ENCODE measurements at places on chromosomes 4 and X.

DNA sequence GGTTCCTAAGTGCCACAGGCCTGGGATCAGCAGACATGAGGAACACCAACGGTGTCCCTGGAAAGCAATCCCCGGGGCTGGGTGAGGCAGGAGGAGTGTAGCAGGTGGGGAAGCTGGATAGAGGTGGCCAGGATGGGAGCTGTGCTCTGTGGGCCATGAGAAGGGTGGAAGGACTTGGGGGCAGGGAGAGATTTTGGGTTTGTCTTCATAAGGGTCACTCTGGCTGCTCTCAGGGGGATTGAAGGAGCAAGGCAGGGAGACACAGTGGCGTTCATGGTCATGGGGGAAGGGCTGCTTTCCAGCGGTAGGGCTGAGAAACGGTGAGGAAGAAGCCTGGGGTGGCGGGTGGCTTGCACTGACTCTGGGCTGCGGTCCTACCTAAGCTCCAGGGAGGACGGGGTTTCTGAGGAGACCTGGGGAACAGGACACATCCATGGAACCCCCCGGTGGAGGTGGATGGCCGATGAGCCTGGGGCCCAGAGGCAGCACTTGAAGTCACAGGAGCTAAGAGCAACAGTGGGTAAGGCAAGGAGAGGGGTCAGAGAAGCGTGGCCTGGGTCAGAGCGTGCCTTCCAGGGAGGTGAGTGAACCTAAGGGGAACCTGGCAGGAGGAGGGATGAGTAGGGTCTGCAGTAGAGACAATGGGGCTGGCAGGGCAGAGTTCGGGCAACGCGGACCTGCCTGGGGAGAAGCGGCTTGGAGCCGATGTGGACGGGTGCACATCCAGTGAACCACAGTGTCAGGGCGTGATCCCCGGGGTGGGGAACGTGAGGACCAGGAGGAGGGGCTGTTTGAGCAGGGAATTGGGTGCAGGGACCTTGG lies 12.4 kb upstream of the CTBP1 start:
- DNase-seq: no peak

DNA sequence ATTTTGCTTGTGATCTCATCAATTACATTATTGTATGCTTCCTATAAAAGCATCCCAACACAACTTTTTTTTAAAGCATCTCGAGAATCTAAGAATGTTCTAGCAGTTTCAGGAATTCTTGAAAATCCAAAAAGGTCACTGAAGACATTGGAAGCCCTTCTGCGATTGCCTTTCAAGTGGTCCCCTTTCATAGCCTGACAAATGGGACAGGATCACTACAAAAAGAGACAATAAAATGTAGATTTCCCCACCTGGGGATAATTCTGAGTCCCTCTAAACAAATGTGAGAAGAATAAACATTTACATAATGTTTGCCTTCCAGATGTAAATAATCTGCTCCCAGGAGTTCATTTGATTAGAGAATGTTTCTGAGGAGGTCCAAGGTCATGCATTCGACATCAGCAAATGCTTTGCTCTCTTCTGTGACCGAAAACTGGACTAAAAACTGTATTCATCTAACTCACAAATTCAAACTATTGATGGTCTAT lies 116.0 kb downstream of the COL25A1 start:
- no peak for DNase-seq

DNA sequence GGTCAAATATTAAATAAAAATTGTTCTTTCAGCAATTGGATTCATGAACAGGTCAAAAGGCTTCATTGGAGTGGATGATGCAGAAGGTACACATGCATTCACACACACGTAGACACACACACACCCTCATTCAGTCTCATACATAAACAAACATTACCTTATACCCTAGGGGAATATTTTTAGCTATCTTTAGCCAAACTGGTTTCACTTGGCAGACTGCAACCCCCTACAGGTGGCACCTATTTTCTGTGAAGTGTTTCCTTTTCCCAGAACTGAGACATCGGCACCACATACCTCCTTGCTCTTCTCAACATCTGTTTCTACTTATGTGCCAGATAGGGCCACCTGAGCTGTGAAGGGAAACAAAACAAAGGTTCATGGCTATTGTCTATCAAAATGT lies 18.5 kb upstream of the KDR start:
- DNase-seq: no peak

- DNase-seq: no peak
Measured at GRCh38 chr4:30181512-30181911, 538.7 kb upstream of the PCDH7 start.

DNA sequence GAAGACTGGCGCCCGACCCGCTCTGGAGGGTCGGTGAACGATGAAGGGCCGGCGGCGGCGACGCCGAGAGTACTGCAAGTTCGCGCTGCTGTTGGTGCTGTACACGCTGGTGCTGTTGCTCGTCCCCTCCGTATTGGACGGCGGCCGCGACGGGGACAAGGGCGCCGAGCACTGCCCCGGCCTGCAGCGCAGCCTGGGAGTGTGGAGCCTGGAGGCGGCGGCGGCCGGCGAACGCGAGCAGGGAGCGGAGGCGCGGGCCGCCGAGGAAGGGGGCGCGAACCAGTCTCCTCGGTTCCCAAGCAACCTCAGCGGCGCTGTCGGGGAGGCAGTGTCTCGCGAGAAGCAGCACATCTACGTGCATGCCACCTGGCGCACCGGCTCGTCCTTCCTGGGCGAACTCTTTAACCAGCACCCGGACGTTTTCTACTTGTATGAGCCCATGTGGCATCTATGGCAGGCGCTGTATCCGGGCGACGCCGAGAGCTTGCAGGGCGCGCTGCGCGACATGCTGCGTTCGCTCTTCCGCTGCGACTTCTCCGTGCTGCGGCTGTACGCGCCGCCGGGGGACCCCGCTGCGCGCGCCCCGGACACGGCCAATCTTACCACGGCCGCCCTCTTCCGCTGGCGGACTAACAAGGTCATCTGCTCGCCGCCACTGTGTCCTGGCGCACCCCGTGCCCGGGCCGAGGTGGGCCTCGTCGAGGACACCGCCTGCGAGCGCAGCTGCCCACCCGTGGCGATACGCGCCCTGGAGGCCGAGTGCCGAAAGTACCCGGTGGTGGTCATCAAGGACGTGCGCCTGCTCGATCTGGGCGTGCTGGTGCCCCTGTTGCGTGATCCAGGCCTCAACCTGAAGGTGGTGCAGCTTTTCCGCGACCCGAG lies 568 bp downstream of the CHST7 start:
- DNase-seq: peak; percentile 72

DNA sequence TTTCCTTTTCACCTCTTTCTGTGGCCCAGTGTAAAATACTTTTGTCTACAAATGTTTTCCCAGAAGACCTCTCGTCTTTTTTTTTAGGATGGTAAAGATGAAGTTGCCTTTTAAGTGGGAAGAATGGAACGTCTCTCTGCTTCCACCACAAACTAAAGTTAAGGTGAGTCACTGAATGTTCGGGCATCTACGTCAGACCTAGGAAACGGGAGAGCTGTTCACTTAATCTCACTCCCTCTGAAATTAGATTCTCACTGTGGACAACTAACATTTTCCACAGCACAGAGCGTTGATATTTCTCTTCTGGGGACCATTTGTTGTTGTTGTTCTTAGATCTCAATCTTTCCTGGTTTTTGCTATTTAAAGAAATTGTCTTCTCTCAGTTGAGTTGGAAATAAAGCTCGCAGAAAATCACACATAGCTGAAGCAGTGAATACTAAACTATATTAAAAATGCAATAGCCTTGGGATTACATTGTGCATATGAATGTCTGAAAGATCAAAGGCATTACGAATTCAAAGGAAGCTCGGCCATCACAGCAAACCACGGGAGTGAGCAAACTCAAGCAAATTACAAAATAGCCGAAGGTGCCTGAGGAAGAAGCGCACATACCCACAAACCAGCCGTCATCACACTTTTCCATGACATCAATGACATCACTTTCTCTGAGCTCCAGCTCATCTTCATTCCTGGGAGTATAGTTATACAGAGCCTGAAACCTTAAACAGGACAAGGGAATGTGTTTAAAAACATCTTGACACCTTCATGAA lies 53.9 kb upstream of the PDLIM3 start:
- no peak for DNase-seq
